ENCODE measurements at places on chromosomes 6 and 20. TPM values are rescaled to one million over a fixed set of nuclear protein-coding genes. Genes with fewer than 3 reads are reported as not detected.

- H3K27me3 ChIP-seq: no peaks in the 10 kb centered on the region
- H3K4me3 ChIP-seq: peak overlapping the region; percentile 77
- H3K27ac ChIP-seq: peak overlapping the region; percentile 96
- H3K4me1 ChIP-seq: peaks cover 23% of the 10 kb centered on the region
Measured at GRCh38 chr6:143842461-143842901, 657 bp upstream of the LTV1 start.

- DNase-seq: no peak
- H3K27ac ChIP-seq: no peak overlapping the region
- no peaks in the 10 kb centered on the region for H3K27me3 ChIP-seq
- no peaks in the 10 kb centered on the region for H3K36me3 ChIP-seq
- no peaks in the 10 kb centered on the region for H3K4me1 ChIP-seq
Measured at GRCh38 chr6:127539272-127539671, 20.1 kb upstream of the MTCL3 start.

- no peaks in the 10 kb centered on the region for H3K4me1 ChIP-seq
- no peak overlapping the region for H3K27ac ChIP-seq
- no peaks in the 10 kb centered on the region for H3K27me3 ChIP-seq
- H3K36me3 ChIP-seq: no peaks in the 10 kb centered on the region
- no peak for DNase-seq
Measured at GRCh38 chr6:155224618-155225017, 39.2 kb upstream of the CLDN20 start.

GRCh38 chr20:8427419-8428040, 295.5 kb downstream of the PLCB1 start:
- no peak overlapping the region for H3K4me3 ChIP-seq
- no peak overlapping the region for H3K27ac ChIP-seq
- no peak for DNase-seq
- no peaks in the 10 kb centered on the region for H3K27me3 ChIP-seq
- peaks cover 32% of the 10 kb centered on the region for H3K4me1 ChIP-seq

DNA sequence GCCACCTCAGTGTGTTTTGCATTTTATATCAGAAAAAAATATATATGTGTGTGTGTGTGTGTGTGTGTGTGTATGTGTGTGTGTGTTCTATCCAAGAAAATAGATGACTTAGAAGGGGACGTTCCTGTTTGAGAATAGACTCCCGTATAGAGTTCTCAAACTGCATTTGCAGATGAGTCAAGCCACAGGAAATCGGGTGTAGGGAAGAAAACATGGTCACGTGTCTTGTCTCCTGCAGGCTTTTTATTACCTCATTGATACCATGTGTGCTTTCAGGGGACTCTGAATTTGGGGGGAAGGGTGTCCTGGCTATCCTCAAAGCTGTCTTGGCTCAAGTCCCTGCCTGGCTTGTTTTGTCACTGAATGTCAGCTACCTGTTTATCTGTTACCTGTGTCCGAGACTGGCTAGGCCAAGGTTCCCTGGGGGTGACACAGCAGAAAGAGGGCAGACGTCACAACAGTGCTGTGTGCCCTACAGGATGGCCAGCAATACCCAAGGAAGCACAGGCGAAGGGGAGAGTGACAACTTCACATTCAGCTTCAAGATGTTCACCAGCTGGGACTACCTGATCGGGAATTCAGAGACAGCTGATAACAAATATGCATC, 55.7 kb upstream of the NOP56 start:
- no peaks in the 10 kb centered on the region for H3K36me3 ChIP-seq
- DNase-seq: no peak
- no peaks in the 10 kb centered on the region for H3K4me1 ChIP-seq
- no peak overlapping the region for H3K4me3 ChIP-seq

- H3K36me3 ChIP-seq: no peaks in the 10 kb centered on the region
- peaks cover 46% of the 10 kb centered on the region for H3K4me1 ChIP-seq
- DNase-seq: no peak
- peak overlapping the region; percentile 79 for H3K27ac ChIP-seq
Measured at GRCh38 chr6:17417817-17418216, 24.4 kb downstream of the CAP2 start.

DNA sequence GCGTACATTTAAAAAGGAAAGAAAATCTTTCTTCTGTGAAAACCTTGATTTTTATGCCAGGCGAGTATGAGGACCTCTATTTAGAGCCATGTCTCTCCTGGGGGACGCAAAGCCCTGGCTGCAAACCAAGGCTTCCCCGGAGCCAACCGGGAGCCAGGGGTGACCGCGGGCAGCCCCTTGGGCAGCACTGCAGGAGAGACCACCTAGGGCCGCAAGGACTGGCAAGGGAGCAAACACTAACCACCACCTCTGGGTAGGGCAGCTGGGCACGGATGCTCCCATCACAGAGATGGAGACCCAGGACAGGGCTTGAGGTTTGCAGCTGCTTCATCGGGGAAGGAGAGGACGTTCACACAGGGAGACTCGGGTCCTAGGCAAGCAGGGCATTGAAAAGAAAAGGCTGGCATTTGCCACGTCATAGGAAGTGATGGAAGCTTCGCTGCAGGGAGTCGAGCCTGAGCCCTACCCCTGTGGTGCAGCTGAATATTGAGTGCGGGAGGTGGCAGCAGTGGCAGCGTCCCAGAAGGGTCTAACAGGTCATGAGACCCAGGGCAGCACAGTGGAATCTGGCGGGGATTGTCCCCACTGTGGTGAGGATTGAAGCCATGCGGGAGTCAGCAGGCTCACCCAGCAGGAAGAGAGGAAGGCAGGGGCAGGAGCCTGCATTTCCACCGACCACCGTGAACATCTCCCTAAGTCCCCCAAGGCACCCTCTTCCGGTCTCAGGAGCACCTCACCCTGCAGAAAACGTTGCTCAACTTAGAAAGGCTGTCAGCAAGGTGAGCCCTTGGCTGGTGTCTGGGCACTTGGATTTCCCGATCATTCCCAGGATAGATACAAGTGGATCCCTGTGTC, 156.2 kb upstream of the CST7 start:
- no peaks in the 10 kb centered on the region for H3K36me3 ChIP-seq
- no peaks in the 10 kb centered on the region for H3K27me3 ChIP-seq
- no peak for DNase-seq
- no peak overlapping the region for H3K27ac ChIP-seq

Gene SNX5
- total RNA-seq: 67.3 TPM

GRCh38 chr20:24017458-24017755, 28.8 kb upstream of the GGTLC1 start:
- no peak overlapping the region for H3K27ac ChIP-seq
- no peak for DNase-seq
- H3K36me3 ChIP-seq: no peaks in the 10 kb centered on the region

Gene HINT3
- total RNA-seq: 33.8 TPM

DNA sequence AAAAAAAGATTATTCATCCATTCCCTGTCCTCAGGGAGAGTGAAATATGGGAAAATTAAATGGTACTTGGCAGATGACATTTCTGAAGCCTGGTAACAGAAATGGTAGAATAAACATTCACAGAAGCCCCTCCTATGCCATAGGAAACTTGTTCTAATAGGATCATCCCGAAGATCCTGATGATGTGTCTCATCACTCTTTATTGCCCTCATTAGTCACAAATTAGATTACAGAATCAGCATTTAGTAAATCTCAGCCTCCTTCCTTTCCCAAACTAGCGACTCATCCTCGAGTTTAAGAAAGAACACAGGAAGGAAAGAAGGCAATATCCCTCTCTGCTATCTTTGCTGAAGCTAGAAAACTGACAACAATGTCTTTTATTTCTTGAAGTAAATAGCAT, 154.4 kb downstream of the TMEM200A start:
- H3K36me3 ChIP-seq: no peaks in the 10 kb centered on the region
- no peaks in the 10 kb centered on the region for H3K4me1 ChIP-seq
- no peak overlapping the region for H3K27ac ChIP-seq
